ENCODE measurements at places on chromosomes 4 and X.

DNA sequence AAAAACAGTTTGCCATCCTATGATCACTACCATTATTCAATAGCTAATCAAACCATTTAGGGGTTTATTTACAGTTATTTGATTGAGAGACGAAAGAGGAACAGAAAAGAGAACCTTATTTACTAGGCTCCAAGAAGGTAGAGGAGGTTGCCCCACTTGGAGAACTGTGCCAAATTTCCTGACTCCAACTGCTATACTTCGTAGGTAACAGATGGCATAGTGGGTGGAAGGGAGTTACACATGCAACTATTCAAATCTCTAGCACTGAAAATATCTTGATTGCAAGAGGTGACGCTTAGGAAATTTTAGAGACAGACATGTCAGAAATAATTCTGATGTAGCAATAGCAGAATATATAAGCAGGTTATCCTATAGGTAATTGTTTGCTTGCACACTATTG lies 38.0 kb upstream of the TMPRSS11F start:
- no peaks in the 10 kb centered on the region for H3K27me3 ChIP-seq
- H3K4me1 ChIP-seq = no peaks in the 10 kb centered on the region
- H3K27ac ChIP-seq = no peak overlapping the region
- no peak overlapping the region for H3K4me3 ChIP-seq
- no peak for DNase-seq

- H3K27ac ChIP-seq = no peak overlapping the region
- H3K4me1 ChIP-seq = no peaks in the 10 kb centered on the region
- H3K36me3 ChIP-seq = no peaks in the 10 kb centered on the region
- no peaks in the 10 kb centered on the region for H3K27me3 ChIP-seq
Observed at GRCh38 chr4:81227968-81228367, 12.9 kb upstream of the PRKG2 start.

GRCh38 chrX:75131973-75132627 lies 24.0 kb downstream of the ABCB7 start:
- H3K27ac ChIP-seq = no peak overlapping the region
- H3K4me1 ChIP-seq = peaks cover 3% of the 10 kb centered on the region
- no peak overlapping the region for H3K4me3 ChIP-seq

DNA sequence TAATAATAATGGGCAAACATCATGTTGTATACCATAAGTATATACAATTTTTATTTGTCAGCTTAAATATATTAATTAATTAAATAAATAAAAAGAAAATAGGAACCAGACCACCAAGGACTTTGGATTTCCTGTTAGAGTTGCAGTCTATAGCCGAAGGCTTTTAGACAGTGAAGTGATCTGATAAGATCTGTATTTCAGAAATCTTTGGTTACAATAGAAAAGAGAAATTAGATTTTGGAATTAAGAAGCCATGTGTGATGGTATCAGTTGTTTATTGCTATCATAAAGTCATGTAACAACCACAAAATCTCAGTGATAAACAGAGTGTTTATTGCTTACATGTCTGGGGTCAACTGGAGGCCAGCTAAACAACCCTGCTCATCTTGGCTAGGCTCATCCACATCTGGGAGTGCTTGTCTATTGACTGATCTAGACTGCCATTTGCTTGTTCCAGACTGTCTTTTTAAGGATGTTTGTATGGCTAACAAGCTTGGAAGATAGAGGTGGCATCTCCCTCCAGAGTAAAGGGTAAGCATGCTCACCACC lies 142.1 kb upstream of the USP9X start:
- peaks cover 5% of the 10 kb centered on the region for H3K4me1 ChIP-seq
- H3K36me3 ChIP-seq = no peaks in the 10 kb centered on the region
- no peak overlapping the region for H3K4me3 ChIP-seq
- H3K27ac ChIP-seq = no peak overlapping the region
- no peak for DNase-seq
- no peaks in the 10 kb centered on the region for H3K27me3 ChIP-seq

DNA sequence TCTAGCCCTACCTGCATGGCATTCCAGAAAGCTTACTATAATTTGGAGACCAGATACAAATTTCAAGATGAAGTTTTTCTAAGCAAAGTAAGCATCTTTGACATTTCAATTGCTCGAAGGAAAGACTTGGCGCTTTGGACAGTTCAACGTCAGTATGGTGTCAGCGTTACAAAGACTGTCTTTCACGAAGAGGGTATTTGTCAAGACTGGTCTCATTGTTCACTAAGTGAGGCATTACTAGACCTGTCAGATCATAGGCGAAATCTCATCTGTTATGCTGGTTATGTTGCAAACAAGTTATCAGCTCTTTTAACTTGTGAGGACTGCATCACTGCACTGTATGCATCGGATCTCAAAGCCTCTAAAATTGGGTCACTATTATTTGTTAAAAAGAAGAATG lies 17.6 kb downstream of the THAP9 start:
- no peaks in the 10 kb centered on the region for H3K36me3 ChIP-seq
- no peaks in the 10 kb centered on the region for H3K4me1 ChIP-seq
- H3K4me3 ChIP-seq = no peak overlapping the region
- DNase-seq = no peak
- no peaks in the 10 kb centered on the region for H3K27me3 ChIP-seq

DNA sequence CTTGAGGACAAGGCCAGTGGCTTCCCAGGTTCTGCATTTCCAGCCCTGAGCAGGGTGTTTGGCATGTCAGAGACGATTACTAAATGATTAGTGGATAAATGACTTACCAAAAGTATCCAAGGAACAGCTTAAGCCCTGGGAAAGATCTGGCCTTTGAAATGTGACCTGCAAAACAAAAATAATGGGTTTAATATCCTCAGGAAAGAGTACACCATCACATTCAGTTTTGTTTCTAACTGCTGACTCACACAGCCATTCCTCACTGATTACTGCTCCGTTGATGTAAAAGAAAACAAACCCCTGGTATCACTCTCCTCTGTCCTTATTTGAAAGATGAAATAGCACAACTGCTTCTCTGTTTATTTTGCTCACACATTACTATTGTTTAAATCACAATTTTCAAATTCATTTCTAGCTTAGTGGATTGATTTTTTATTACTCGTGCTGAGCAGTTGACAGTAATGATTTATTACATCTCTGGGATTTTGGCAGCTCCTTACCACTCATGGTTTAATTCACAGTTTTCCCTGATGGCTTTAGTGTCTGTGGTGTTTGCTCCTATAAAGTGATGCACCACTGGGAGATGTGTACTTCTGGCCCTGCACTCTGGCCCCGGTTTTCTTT lies 117.0 kb downstream of the CBLL2 start:
- no peaks in the 10 kb centered on the region for H3K27me3 ChIP-seq
- H3K36me3 ChIP-seq = no peaks in the 10 kb centered on the region
- no peak overlapping the region for H3K27ac ChIP-seq
- no peaks in the 10 kb centered on the region for H3K4me1 ChIP-seq

GRCh38 chr4:148776941-148777340 lies 334.7 kb upstream of the NR3C2 start:
- H3K27ac ChIP-seq = no peak overlapping the region
- no peaks in the 10 kb centered on the region for H3K27me3 ChIP-seq
- H3K4me1 ChIP-seq = no peaks in the 10 kb centered on the region
- H3K36me3 ChIP-seq = no peaks in the 10 kb centered on the region
- H3K4me3 ChIP-seq = no peak overlapping the region

DNA sequence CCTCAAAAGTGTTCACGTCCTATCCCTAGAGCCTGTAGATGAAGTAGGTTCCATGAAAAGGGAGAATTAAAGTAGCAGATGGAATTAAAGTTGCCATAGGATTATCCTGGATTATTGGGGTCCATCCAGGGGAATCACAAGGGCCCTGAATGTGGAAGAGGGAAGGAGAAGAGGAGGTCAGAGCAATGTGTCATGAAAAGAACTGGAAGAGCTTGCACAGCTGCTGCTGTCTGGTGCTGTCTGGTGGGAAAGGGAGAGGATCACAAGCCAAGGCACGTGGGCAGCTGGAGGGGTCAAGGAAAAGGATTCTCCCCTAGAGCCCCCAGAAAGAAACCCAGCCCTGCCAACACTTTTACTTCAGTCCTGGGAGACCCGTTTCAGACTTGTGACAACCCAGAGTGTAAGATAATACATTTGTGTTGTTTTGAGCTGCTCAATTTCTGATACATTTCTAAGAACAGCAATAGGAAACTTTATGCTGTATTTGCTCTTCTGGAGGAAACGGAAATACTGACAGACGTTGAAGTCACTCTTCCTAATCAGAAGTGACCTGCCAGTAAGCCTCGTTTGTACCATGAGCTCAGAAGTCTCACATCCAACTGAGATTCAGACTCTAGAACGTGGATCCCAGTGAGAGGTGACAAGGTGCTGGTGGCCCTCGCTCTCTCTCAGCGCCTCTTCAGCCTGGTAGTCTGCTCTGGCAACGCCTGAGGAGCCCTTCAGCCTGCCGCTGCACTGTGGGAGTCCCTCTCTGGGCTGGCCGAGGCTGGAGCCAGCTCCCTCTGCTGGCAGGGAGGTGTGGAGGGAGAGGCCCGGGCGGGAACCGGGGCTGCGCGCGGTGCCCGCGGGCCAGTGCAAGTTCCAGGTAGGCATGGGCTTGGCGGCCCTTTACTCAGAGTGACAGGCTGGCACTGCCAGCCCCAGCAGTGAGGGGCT lies 34.7 kb upstream of the ENPP6 start:
- DNase-seq = no peak
- H3K27ac ChIP-seq = no peak overlapping the region
- H3K36me3 ChIP-seq = no peaks in the 10 kb centered on the region
- no peaks in the 10 kb centered on the region for H3K27me3 ChIP-seq
- H3K4me3 ChIP-seq = no peak overlapping the region

- no peak overlapping the region for H3K27ac ChIP-seq
- peaks cover 34% of the 10 kb centered on the region for H3K4me1 ChIP-seq
- H3K27me3 ChIP-seq = no peaks in the 10 kb centered on the region
- no peak overlapping the region for H3K4me3 ChIP-seq
- DNase-seq = no peak
Observed at GRCh38 chr4:37644962-37645361, 41.2 kb downstream of the RELL1 start.

Measured in gastrocnemius medialis (tissue), 4 donors.